ENCODE measurements at places on chromosomes 2 and 18.

- DNase-seq, result no peak
Observed at GRCh38 chr18:3867864-3868311, 417.9 kb downstream of the TGIF1 start.

DNA sequence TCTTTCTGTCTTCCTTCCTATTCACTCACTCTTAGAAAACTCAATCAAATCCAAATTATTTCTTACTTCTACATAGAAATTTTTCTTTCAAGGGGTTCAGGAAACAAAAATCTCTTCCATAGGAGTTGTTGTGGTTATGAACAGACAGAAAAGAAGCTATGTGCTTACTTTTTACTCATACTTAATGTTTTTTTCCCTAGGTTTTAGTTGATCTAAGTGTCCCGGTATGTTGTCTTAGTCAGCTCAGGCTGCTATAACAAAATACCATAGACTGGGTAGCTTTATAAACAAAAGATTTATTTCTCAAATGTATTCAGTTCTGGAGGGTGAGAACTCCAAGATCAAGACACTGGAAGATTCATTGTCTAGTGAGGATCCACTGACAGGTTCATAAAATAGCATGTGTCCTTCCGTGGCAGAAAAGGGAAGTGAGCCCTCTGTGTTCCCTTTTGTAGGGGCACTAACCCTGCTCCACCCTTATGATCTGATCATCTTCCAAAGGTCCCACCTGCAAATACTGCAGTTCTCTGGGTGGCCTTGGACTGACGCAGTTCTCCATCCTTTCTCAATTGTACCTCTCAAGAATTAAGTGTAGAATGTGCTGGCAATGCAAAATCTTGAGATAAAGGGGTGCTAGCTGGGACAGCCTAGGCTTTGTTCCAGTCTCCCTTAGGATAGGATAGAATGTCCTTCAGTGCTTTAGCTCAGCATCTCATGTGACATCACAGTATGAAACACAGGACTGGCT lies 14.4 kb upstream of the VRK2 start:
- DNase-seq, result no peak

- no peak for DNase-seq
Observed at GRCh38 chr18:67143028-67143427, 373.5 kb downstream of the DSEL start.

- no peak for DNase-seq
Observed at GRCh38 chr18:44968336-44968735, 287.6 kb downstream of the SETBP1 start.

DNA sequence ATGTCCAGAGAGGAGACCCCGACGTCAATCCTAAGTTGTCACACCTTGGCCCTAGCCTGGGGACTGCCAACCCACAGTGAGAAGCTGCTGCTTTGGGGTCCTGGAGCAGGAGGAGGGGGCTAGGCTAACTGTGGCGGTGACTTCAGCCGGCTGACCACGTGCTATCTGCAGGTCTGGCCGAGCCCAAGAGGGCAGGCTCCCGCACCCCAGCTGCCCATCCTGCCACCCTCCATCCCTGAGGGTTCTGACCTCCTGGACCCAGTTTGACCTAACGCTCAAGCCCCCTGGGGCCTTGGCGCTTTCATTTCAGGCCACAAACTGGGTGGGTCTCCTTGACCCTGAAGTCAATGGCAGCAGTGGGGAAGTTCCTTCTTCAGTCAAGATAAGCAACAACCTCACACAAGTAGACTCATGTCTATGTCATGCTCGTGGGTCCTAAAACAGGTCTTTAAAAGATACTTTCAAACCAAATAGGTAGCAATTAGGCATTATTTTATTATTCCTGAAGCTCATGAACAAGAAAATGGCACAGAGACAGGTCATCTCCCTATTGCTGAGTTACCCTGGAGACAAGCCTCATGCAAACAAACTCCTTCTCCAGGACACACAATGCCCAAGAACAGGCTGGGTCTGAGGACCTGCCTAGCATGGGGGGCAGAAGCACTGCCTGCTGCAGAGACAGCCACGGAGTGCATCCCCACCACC lies 2.3 kb downstream of the HES6 start:
- DNase-seq, result no peak

DNA sequence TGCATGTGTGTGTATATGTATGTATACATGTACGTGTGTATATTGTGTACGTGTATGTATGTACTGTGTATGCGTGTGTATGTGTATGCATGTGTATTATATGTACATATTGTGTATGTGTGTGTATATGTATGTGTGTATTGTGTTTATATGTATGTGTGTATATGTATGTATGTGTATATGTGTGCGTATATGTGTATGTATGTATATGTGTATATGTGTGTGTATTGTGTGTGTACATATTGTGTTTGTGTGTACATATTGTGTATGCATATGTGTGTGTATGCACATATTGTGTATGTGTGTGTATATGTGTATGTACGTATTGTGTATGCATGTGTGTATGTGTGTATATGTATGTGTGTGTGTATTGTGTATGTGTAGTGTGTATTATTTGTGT lies 15.6 kb upstream of the NEU4 start:
- DNase-seq, result no peak

DNA sequence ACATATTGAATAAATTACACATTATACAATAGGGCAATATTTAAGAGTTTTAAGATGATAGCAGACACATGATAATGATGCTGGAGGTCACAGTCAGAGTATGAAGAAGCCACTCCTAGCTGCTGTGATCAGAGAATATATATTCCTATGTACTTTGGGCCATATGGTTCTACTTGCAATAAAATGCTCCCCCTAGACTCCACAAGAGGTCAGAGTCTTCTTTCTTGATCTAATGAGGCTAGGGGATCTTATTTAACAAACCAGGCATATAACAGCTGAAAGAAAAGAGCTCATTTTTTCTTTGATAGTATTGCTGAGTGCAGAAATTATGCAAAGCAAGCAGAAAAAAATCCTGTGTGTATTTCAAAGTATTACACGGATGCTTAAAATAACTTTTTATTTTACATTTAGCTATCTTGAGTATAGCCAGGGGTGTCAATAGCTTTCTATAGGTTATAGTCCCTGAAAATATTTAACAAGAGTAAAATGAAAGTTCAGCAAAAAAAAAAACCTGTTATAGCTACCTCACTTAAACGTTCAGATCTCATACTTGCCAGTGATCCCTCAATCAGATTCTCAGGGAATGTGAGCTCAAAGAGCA lies 748.7 kb upstream of the CHAC2 start:
- DNase-seq, result no peak

DNA sequence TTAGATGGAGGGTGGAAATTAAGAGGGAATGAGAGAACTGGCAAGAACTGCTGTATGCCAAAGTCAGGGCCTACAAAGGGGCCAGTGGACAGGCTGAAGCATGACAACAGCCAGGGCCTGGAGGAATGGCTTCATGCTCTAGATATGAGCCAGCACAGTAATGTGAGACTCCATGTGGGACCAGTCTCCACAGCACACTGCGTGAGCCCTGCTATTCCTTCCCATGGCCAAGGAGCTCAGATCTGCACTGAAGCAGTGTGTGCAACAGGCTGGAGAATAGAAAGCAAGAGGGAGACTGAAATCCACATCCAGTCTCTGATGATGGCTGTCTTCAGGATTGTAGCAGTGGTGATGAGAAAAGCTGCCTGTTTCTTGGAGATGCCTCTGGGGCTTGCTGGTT lies 162.8 kb downstream of the TPGS2 start:
- no peak for DNase-seq

DNA sequence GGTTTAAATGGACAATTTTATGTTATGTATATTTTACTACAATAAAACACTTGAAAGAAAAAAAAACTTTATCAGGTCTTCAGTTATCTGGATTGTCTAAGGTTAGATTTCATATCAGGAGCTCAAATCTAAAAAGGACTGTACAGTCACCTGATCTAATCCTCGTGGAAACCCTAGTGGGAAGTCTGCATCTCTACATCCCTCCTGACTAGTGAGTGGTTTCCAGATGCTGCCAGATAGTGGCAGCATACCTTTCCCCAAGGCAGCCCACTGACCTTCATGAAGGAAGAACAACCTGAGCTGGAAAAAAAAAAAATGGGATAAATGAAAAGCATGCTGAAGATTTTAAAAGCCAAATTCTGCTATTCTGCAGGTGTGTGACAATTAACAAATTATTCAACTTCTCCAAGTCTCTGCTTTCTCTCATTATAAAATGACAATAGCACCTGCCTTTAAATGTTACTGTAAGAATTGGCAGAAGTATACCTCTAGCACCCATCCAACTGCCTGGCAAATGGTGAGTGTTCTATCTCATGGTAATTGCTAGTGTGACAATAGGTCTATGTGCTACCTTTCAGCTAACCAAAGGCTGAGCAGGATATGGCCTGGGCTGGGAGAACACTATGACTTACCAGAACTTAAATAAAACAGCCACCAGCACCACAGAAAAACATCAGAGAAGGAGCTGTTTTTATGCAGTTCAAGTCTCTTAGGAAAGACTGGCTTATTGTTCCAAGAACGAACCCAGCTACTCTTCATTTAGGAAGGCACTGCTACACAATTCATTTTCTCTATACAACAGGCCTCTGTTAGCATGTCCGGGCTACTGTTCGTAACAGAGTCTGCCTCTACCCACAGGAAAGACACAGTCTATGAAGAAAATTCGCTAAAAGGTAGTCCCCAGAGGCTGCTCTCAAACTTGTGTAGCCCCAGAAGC lies 8.6 kb downstream of the CLASP1 start:
- no peak for DNase-seq

DNA sequence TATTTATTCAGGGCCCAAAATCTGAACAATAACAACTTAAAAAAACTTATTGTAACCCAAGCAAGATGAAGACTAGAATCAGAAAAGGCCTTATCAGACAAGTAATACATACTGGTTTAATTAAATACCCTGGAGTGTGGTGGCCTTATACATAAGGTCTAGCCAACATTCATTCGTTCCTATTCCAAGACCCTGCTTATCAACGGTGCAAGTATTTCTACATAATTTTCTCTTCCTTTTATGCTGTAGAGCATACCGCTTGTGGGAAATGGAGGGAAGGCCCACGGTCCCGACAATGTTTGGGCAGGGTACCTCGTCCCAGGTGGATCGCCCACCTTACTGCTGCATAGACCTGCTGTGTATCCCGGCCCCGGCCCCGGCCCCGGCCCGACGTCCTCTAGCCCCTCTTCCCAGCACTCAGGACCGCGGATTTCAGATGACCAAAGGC lies 708 bp downstream of the ZNF24 start:
- no peak for DNase-seq

GRCh38 chr18:6363216-6363615 lies 51.5 kb downstream of the L3MBTL4 start:
- DNase-seq, result no peak

GRCh38 chr18:79529991-79530390 lies 134.3 kb downstream of the NFATC1 start:
- no peak for DNase-seq

DNA sequence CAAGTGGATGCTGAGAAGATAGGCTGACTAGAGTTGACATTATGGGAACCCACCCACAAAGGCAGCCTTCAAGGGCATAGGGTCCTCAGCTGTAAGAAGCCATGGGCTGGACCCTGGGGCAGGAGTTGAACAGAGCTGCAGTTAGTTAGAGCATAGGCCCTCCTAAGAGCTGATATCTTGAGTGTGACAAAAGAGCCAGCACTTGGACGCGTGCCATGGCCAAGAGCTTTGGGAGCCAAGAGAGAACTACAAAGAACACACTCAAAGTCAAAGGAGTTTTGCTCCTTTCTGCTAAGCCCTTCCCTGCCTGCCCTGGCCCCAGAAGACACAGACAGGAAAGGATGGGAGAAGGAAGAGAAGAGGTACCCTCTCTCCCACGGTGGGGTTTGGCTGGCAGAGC lies 29.9 kb upstream of the AGAP1 start:
- DNase-seq, result no peak

DNA sequence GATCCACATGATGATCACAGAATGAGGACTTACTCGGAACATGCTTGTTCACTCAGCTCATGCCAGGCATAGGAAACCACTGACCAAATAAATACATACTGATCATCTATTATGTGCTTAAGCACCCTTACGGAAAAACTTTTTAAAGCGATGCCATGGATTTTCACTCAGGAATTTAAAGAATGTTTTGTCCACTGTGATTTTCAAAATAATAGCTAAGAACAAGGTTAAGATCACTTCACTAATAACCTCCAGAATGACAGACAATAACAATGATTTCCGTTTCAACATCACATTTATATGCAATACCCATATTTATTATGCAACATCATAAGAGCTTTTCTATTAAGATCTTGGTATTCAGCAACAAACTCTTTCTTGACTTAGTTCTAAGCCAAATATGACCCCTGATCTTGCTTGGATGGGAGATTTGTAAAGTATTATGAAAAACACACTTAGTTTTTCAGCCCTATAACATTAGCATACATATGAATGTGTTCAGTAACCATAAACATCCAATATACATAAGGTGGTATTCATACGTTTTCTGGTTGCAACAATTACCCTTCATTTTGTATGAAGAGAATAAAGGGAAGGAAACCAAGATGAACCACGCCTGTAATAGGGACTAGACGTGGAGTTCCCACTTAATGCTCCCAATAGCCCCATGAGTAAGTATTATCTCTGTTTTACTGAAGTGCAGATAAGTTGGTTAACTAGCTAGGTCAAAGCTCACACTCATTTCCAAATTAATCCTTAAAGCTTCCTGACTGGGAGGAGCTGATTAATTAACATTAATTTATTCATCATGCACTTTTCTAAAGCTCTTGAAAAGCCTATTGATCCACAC lies 1.9 kb downstream of the CD302 start:
- DNase-seq, result no peak

DNA sequence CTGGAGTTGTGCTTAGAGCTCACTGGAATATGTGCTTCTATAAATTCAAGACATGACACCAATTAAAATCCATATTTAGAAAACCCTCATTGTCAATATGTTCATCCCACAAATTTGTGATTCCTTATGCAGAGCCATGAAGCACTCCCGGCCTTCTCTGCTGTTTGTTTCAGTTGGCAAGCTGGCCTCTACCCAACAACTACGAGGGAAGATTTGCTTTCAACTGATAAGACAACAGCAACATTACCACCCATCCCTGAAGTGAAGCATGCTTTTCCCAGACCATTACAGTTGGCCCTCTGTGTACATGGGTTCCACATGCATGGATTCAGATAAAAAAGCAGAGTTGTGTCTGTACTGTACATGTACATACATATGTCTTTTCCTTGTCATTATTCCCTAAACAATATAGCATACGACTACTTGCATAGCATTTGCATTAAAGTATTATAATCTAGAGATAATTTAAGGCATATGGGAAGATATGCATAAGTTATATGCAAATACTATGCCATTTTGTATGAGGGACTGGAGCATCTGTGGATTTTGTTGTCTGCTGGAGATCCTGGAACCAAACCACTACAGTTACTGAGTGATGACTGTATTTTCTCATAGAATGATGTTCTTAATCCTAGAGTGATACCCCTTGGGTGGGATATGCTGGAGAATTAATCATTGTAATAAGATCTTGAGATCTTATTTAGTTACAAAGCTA lies 77.6 kb upstream of the MC2R start:
- DNase-seq, result no peak

GRCh38 chr2:240018071-240018750 lies 6.9 kb downstream of the NDUFA10 start:
- no peak for DNase-seq

DNA sequence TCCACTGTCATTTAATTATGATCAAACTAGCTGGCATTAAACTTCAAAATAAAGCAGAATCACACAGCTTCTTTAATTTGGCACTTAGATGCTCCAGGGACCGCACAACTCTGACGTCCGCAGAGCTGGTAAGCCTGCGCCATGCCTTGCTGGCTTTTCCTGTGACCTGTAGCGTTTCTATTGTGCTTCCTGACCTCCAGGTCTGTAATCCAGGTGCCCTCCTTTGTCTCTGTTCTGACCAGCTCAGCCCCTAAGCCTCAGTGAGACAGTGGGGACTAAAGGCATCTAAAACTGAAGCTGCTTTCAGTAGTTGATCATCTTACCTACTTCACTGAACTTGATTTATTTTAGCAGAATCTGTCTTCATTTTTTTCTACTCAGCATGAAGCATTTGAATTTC lies 249.7 kb upstream of the RGPD4 start:
- DNase-seq, result no peak
